ENCODE measurements at places on chromosomes 6 and 20. TPM values are rescaled to one million over a fixed set of nuclear protein-coding genes. Genes with fewer than 3 reads are reported as not detected.

GRCh38 chr20:1033751-1034414, 31.8 kb upstream of the RSPO4 start:
- peak; percentile 22 for DNase-seq

- no peak for DNase-seq
These were observed 21.9 kb downstream of the TOP1 start for GRCh38 chr20:41050361-41051008.

- DNase-seq = no peak
These were observed 12.9 kb upstream of the HIVEP1 start for GRCh38 chr6:11999246-11999645.

DNA sequence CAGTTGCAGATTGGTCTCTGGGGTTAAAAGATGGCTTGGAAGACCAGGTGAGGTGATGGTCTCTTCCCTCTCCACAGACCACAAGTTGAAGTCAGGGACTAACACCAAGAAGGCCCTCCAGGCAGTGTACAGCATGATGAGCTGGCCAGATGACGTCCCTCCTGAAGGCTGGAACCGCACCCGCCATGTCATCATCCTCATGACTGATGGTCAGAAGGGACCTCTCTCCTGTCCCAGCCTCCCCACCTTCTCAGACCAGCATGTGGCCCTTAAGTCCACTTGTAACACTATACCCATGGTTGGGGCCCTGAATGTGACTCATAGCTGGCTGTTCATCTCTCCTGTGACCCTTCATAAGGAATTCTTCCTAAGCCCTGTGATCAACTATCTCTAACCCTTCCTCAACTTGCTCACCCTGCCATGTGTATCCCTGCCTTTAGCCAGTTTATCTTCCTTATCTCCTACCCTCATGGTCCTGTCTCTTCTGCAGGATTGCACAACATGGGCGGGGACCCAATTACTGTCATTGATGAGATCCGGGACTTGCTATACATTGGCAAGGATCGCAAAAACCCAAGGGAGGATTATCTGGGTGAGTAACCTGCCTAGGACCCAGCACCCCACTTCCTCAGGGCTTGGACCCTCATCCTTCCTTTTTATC, 3.0 kb downstream of the CFB start:
- DNase-seq = no peak

- peak; percentile 43 for DNase-seq
These were observed 19.5 kb upstream of the FAM8A1 start for GRCh38 chr6:17580518-17581048.

GRCh38 chr20:1266167-1266973, at the start of gene SNPH:
Gene SNPH, plus strand, starts transcription at chr20:1266294. Its CDS starts 29,946 bp downstream, at chr20:1296240.
- DNase-seq = peak; percentile 69

- DNase-seq = no peak
These were observed 53.1 kb downstream of the RBM24 start for GRCh38 chr6:17334265-17334664.

GRCh38 chr6:147438758-147439528, 69.5 kb upstream of the SAMD5 start:
- DNase-seq = no peak

DNA sequence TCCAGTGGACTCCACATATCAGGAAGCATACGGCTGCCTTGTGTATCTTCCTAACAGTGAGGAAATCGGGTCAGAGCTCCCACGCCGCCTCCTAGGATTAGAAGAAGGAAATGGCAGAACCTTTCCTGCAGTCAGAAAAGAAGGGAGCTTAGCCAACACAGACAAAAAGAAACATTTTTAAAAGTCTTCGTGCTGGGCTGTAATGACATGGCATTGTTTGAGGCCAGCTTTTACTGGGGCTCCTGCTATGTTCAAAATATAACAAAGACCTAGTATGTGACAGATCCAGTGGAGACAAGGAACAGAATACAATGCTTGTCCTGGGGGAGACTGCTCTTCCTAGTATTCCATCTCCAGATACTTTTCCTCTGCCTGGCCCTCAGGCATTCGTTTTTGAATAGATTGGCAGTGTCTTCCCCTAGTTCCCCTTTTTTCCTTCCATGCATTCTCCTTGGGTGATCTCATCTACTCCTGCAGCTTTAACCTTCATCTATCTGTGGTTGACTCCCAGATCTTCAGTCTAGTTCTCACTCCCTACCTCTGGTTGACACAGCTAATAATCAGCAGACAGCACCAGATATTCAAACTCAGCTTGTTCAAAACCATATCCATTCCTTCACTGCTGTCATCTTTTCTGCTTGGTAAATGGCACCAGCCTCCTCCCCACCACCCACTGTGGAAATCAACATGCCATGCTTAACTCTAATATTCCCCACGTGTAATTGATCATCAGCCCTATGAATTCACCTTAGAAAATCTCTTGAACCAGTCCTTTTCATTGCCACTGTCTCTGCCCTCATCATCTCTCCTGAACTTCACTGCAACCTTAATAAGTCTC, 94.5 kb upstream of the VSTM2L start:
- DNase-seq = no peak

DNA sequence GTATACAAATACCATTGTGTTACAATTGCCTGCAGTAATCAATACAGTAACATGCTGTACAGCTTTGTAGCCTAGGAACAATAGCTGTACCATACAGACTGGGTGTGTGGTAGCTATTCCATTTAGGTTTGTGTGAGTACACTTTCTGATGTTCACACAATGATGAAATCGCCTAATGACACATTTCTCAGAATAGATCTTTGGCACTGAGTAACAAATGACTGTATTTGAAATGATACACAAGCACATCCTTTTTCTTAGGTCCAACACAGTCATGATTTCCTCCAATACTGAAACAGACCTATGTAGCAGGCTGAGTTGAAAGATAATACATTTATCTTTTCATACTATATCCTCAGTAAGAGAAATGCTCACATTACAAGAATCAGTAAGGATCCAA, 13.9 kb downstream of the KHDRBS2 start:
- no peak for DNase-seq

DNA sequence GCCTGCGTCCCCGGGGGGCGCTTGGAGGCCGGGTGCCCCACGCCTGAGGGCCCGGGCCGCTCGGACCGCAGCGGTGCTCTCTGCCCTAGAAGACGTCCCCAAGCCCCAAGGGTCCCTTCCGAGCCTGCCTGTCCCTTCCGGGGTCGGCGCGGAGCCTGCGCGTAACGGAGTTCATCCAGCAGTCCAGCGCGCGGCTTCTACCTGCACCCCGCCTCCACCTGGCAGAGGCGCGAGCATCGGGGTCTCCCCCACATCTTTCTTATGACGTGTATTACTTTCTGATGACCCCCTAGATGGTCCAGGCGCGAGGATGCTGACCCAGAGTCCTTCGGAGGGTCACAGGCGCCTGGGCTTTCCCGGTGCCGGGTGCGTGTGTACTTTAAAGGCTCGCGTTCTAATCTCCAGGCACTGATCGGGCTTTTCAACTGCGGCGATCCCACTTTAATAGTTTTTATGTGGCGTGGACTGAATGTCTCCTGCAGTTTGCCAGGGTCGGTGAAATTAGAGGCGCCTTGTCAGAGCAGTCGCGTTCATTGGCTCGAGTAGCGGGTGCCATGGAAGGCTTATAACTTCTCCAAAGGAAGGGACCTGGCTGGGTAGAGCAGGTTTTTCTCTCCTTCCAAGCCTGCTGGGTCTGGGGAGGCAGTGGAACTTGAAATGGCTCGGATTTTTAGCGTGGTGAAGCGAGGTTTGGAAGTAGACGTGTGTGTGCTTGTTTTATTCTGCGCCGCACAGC, 912 bp downstream of the EYA4 start:
- no peak for DNase-seq

DNA sequence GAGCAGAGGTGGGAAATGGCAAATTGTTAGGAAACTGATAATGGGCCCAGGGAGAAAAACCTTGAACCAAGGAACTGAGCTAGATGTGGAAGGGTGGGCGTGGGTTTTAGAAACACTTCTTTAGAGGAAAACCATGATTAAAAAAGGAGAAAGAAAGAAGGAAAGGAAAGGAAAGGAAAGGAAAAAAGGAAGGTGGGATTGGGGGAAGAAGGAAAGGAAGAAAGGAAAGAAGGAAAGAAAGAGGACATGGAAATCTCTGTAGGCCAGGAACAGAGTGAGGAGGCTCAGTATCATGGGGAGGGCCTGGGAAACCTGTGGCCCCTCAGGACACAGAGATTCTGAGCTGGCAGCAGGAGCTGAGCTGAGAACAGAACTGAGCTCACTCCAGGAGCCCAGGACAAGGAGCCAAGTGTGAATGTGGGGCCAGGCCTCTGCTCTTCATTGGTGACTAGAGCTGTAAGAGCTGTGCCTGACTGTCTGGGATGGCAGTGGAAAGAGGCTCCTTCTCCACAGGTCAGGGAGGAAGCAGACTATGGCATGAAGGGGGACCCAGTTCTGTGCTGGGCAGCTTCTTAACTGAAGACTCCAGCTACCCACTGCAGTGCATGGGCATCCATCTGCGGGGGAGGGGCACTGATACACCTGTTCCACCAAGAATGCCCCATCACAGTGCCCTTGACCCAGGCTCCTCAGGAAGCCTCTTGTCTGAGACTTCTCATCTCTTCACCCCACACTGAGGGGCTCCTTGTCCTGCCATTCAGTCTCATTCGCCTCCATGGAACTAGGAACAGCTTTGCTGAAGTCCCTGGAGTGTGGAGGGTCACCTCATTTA, 116.1 kb upstream of the BACH2 start:
- DNase-seq = no peak

DNA sequence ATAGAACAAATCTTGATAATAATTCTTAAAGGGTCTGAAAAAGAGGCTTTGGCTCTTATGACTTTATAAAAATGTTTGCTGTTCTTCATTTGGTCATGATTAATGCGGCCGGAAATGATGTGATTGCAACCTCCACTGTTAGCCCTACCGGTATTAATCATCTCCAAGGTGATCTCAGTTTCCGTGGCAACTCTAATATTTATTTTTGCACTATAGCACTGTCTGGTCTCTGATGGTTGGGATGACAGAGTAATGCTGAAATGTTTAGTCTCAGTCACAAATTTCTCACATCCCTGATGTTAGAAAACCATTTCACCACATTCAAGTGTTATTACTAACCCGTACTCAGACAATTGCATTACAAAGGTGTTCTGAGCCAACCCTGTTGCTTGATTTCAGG, 87.4 kb downstream of the TMEM200A start:
- no peak for DNase-seq

- DNase-seq = no peak
These were observed 50.6 kb downstream of the SRC start for GRCh38 chr20:37396416-37397075.

GRCh38 chr6:165422192-165422591, 112.8 kb upstream of the C6orf118 start:
- no peak for DNase-seq

DNA sequence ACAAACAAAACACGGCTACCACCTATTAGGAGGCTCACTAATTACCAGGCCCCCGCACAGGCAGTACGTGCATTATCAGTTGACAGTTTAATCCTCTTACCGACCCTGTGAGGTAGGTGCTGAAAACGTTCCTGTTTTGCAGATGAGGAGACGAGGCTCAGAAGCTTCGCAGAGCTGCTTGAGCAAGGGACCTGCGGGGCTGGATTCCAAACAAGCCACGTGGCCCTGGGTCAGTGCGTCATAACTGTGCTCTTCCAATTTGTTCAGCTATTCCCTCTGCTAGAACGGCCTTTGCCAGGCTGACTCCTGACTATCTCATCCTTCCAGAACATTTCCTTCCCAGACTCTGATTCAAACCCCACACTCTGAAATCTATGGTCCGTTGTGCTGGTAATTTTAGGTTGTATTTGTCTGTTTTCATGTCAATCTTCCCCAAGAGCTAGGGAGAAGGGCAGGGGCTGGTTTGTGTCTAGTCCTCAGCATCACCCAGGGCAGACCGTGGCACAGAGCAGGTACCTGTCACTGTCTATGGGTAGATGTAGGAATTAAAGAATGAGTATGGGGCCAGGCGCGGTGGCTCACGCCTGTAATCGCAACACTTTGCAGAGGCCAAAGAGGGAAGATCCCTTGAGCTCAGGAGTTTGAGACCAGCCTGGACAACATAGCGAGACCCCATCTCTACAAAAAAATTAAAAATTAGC, 28.8 kb upstream of the TLDC2 start:
- DNase-seq = no peak

GRCh38 chr6:10463491-10464481, 48.9 kb upstream of the TFAP2A start:
- no peak for DNase-seq

RHAG gene
- total RNA-seq = not detected

TRIM10 gene
- not detected for total RNA-seq

GMPR gene
- 2.6 TPM for total RNA-seq

PROKR2 gene
- total RNA-seq = not detected

HLA-DRA gene
- total RNA-seq = 9.8 TPM

NRSN1 gene
- total RNA-seq = not detected

CLIC5 gene
- 0.74 TPM for total RNA-seq

Measured in activated naive CD8-positive, alpha-beta T cell treated with anti-CD3 and anti-CD28 coated beads for 36 hours (primary cell).